RWPE2 (cell line): ENCODE measurements at places on chromosomes 16 and 17.

DNA sequence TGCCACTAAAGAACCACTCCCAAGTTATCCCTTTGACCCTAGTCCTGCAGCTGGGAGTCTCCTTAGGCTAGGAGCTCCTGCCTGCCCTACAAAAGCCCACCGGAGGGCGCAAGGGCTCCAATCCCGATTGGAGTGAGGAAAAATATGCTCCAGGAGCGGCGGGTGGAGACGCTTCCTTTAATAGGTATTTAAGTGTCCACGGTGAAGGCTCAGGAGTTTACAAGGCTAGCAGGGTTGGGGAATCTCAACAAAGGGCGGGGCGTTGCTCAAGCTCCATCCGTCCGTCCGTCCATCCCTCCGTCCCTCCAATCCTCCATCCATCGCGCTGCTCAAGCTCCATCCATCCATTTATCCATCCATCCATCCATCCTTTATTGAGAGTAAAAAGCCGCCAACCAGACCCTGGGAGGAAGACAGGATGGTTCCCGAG lies 556 bp upstream of the SPNS1 start:
- H3K27ac ChIP-seq = peak overlapping the region; percentile 67
- no peaks in the 10 kb centered on the region for H3K27me3 ChIP-seq
- no peaks in the 10 kb centered on the region for H3K36me3 ChIP-seq

DNA sequence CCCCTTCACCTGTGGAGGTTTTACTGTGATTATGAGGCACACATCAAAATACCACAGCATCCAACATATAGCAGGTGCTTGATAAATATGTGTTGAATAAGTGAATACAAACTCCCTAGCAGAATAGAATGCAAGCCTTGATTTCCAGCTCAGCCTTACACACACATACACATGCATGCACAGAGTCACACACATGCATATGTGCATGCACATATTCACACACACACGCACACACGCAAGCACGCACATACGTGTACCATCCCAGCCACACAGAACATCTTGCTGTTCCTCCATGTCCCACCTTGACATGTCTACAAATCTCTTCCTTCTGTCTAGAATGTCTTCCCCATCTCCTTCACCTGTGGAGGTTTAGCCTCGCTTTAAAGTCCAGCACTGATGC lies 160.1 kb downstream of the GRIN2A start:
- no peaks in the 10 kb centered on the region for H3K36me3 ChIP-seq
- H3K4me3 ChIP-seq = no peak overlapping the region
- H3K27ac ChIP-seq = no peak overlapping the region
- no peaks in the 10 kb centered on the region for H3K27me3 ChIP-seq

GRCh38 chr16:57945740-57946138 lies 25.2 kb downstream of the CNGB1 start:
- no peak overlapping the region for H3K4me3 ChIP-seq
- H3K27ac ChIP-seq = no peak overlapping the region
- no peaks in the 10 kb centered on the region for H3K36me3 ChIP-seq
- no peaks in the 10 kb centered on the region for H3K27me3 ChIP-seq

- H3K27me3 ChIP-seq = no peaks in the 10 kb centered on the region
- no peak overlapping the region for H3K27ac ChIP-seq
- DNase-seq = no peak
- no peaks in the 10 kb centered on the region for H3K36me3 ChIP-seq
- no peak overlapping the region for H3K4me3 ChIP-seq
Measured at GRCh38 chr17:57914273-57915142, 40.7 kb downstream of the CUEDC1 start.

- no peaks in the 10 kb centered on the region for H3K27me3 ChIP-seq
- H3K27ac ChIP-seq = no peak overlapping the region
- no peaks in the 10 kb centered on the region for H3K4me1 ChIP-seq
- H3K36me3 ChIP-seq = peaks cover 18% of the 10 kb centered on the region
- DNase-seq = no peak
- no peak overlapping the region for H3K4me3 ChIP-seq
Measured at GRCh38 chr17:49290690-49291359, 60.2 kb upstream of the PHOSPHO1 start.
